Cerebellar cortex (tissue), 1 donor: ENCODE measurements at places on chromosomes 7 and 10.

DNA sequence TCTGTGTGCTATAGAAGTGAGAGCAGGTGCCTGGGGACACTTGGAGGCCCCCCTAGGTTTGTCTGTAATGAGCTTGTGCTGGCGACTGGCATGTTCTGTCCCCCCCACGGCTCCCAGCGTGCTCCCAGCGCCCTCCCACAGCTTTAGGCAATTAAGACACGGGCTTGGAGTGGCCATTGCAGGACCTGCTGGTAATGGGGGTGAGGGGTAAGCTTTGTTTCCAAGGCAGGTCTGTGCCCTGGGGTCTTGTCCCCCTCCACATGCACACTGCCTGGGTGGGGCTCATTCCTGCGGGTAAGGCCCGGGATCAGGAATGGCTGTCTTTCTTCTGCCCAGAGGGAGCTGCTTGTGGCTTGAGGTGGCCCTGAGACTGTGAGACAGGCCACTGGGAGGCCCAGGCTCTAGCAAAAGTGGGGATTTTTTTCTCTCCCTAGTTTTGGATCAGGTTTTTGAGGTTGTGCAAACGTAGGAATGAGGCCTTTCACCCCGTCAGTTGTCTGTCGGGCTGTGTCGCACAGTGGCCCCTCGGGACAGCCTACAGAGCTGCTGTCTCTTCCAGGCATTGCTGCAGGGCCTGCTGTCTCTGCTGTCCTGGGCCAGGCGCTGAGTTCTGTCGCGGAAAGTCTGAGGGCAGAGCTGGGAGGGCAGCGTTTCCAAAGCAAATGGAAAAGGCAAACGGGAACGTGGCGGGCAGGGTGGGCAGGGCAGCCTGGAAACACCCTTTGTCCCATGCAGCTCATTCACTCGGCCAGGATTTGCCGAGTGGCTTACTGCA lies 107.4 kb downstream of the LHPP start:
- DNase-seq, result no peak

DNA sequence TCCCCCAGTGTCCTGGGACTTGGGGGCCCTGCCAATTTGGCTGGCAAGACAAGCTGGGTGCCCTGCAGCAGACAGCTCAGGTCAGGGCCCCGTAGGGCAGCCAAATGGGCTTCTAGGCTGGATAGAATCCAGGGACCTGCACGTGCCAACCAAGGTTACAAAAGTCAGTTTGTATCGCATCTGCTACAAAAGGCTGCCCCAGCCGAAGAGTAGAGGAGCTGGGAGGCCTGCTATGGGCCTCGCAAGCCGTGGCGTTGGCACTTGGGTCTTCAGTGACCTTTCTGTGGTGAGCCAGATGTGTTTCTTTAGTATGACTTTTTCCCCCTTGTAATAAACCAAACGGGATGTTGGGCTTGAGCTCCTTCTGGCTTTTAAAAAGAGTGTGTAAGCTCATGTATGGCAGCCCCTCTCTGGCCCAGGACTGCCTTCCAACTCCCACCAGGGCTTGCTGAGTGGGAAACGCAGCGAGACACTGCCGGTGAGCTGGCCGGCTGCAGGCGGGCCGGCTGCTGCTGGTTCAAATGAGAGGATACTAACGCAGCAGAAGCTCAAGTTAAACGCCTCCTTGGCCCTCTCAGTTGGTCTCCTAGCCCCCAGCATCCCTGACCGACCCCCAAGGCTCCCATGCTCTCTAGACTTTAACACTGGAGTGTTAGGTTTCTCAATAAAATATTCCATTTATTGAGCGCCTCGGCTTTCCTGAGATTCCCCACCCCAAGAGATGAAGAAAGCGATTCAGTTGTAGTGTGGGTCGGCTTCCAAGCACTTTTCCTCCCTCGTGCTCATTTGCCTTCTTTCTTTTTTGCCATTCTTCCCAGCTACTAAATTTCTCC lies 3.1 kb upstream of the HOXA10 start:
- no peak for DNase-seq

DNA sequence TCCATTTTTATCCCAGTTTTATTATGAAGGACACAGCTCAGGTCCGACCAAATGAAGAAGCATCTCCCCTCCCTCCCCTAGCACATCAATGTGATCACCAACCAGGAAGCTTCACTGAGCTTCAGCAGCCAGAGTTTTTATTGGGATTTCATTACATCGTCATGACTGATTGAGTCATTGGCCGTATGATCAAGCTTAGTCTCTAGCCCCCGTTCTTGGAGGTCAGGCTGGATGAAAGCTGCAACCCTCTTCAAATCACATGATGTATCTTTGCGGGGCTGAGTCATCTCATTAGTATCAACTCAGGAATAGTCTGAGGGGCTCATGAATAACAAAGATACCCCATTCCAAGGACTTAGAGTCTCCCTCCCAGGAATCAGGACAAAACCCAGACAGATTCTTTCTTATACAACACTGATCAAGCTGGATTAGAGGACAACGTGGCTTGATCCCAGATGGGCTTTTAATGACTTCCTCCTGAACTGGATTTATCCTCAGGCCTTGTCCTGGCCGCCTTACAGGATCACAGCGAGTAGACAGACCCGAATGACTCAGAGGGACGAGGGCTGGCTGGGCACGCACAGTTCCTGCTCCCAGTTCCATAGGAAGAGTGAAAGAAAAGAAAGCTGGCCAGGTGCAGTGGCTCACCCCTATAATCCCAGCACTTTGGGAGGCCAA lies 14.5 kb downstream of the LIMK1 start:
- peak; percentile 15 for DNase-seq

- no peak for DNase-seq
These were observed 52.3 kb downstream of the RNF32 start for GRCh38 chr7:156692849-156693248.

- DNase-seq, result no peak
These were observed 276.3 kb downstream of the HPSE2 start for GRCh38 chr10:98959379-98959778.

- no peak for DNase-seq
These were observed 75.8 kb downstream of the MAD1L1 start for GRCh38 chr7:2156756-2157472.

GRCh38 chr10:75335983-75336382 lies 65.6 kb downstream of the ZNF503 start:
- no peak for DNase-seq

DNA sequence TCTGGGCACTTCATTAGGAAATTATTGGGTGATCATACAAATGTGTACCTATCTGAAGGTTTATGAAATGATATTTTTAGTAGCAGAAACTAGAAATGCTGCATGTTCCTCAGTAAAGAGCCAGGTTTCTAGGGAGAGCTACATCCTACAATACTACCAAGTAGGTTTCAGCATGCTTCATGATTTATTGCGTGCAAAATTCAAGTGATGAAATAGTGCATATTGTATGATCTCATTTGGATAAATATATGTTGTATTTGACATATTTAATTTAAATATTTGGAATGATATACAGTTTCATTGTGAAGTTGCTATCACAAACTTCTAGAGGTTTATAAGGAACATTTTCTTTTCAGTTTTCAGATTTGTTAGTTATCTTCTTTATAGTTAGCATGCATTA lies 90.5 kb upstream of the GDF10 start:
- no peak for DNase-seq
